GM10248 (cell line): ENCODE measurements at places on chromosomes 5 and 9.

DNA sequence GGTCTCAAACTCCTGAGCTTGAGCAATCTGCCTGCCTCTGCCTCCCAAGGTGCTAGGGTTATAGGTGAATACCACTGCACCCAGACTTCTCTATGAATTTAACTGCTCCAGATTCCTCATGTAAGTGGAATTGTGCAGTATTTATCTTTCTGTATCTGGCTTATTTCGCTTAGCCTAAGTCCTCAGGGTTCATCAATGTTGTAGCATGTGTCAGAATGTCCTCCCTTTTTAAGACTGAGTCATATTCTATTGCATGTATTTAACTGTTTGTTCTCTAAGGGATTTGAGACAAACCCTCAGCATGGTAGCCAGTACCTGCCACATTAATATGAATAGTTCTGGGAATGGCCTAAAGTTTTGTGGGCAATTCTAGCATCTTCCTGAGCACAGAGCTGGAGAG is 53.9 kb upstream of the TUT7 start:
- DNase-seq = no peak

GRCh38 chr9:108212184-108212583 is 643.6 kb downstream of the ACTL7B start:
- no peak for DNase-seq

- no peak for DNase-seq
These were observed 173.1 kb upstream of the SLC12A2 start for GRCh38 chr5:127910307-127910956.

- DNase-seq = no peak
These were observed 91.0 kb upstream of the COL5A1 start for GRCh38 chr9:134550584-134550983.

GRCh38 chr9:70789086-70789485 is 332.3 kb downstream of the TRPM3 start:
- DNase-seq = no peak

DNA sequence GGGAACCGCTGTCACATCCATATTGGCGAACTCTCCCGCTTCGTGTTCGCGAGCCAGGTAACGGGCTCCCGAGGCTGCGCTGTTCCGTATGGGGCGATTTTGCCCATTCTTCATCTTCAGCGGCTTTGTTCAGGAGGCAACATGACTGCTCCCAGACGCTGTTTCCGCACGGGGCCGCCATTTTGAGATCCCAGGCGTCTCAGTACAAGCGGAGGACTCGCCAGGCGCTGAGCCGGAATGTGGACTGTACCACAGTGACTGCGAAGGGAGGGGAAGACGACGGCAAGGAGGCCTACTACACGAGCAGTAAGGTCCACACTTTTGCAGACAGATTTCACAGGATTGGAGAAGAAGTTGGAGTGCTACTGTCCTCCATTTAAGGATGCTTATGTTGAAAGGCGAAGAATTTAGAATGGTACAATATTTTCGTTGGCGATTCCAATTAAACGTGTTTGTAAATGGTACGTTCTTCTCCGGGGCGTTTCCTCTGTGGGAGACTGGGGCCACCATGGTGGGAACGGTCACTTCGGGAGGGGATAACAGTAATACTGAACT is 41.6 kb upstream of the ZNF300 start:
- no peak for DNase-seq

- no peak for DNase-seq
These were observed 5.3 kb downstream of the ECSCR start for GRCh38 chr5:139457241-139457640.

DNA sequence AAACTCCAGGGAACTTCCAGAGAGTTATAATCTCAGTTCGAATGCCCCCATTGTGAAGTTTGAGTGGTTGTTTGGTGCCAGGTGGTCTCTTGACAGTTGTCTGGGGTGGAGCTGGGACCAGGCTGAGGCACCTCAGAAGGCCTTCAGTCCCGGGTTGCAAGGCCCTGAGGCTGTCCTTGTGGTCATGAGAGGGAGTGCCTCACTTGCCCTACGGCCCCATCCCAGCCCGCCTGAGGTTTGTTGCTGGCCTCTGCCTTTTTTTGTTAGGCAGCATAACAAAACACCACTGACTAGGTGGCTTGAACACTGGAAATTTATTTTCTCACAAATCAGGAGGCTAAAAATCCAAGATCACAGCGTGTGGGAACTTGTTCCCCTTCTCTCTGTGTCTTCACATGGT is 73.0 kb upstream of the PAPPA start:
- no peak for DNase-seq

GRCh38 chr5:35367526-35367925 is 137.2 kb upstream of the PRLR start:
- DNase-seq = no peak

GRCh38 chr9:137186385-137186784 is 2.0 kb downstream of the ANAPC2 start:
- DNase-seq = no peak

GRCh38 chr9:75937521-75938258 is 47.2 kb downstream of the PCSK5 start:
- no peak for DNase-seq

DNA sequence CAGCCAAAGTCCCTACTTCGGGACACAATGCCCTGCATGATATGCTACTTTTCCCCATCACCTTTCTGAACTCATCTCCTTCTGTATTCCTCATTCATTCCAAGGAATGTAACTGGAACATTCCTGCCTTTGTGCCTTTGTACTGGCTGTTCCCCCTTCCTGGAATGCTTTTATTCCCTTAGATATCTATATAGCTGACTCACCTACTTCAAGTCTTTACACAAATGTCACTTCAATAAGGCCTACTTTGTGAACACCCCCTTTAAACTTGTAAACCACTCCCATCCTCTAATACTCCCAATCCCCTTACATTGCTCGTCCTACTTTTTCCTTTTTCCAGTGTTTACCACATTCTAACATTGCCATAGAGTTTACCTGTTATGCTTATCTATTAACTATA is 2.4 kb downstream of the NOL6 start:
- no peak for DNase-seq

GRCh38 chr5:115374057-115374775 is 77.8 kb upstream of the CCDC112 start:
- no peak for DNase-seq

GRCh38 chr5:154868702-154869101 is 10.3 kb downstream of the CNOT8 start:
- DNase-seq = no peak

- no peak for DNase-seq
These were observed 127.8 kb downstream of the SV2C start for GRCh38 chr5:76210946-76211345.
